ENCODE measurements at places on chromosomes 6 and 20. TPM values are rescaled to one million over a fixed set of nuclear protein-coding genes. Genes with fewer than 3 reads are reported as not detected.

DNA sequence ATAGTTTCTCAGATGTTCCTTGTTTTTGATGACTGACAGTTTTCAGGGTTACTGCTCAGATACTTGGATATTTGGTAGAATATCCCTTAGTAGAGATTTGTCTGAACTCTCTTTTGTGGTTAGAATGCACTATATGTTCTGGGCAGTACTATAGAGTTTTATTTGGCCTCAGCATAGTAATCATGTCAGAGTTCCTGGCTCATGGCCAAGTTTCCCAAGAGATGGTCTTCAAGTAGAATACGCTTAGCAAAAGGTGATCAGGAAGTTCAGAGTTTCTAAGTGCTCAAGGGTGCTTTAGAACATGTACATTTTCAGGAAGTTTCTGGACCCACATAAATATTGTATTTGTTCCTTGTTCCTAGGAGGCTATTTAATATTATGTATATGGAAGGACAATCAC is 1209.7 kb upstream of the GJE1 start:
- no peak for DNase-seq
- H3K27ac ChIP-seq, result no peak overlapping the region
- H3K36me3 ChIP-seq, result no peaks in the 10 kb centered on the region
- H3K27me3 ChIP-seq, result no peaks in the 10 kb centered on the region

- H3K27me3 ChIP-seq, result no peaks in the 10 kb centered on the region
- 0 out of 2 replicates have a peak, but pooled peaks cover 9% of the 10 kb centered on the region for H3K4me1 ChIP-seq
- DNase-seq, result no peak
- H3K4me3 ChIP-seq, result no peak overlapping the region
- H3K27ac ChIP-seq, result no peak overlapping the region
Measured at GRCh38 chr6:149482545-149483333, 2.1 kb downstream of the ZC3H12D start.

GRCh38 chr6:155050311-155050710 is 55.2 kb downstream of the TIAM2 start:
- H3K4me3 ChIP-seq, result no peak overlapping the region
- H3K27ac ChIP-seq, result no peak overlapping the region
- H3K27me3 ChIP-seq, result no peaks in the 10 kb centered on the region
- no peak for DNase-seq
- no peaks in the 10 kb centered on the region for H3K36me3 ChIP-seq

DNA sequence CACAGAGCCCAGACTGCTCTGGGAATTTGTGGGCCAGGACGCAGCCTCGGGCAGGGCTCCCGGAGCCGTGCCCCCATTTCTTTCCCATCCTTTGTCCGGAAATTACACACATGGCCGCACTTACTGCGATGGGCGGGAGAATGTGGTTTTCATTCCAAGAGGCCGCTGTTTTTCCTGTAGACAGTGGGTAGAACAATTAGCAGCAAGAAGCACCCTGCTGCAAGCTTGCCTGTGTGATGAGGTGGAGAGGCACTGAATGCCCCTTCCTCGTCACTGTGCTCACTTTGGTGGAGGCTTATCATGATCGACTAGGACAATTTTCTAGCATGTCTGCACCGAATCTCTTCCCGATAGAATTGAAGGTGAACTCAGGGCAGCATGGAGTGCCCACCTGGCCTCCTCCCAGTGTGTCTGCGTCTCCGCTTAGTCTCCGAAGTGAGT is 102.8 kb downstream of the DACT2 start:
- no peak for DNase-seq
- peaks cover 94% of the 10 kb centered on the region for H3K27me3 ChIP-seq
- no peaks in the 10 kb centered on the region for H3K4me1 ChIP-seq
- H3K36me3 ChIP-seq, result no peaks in the 10 kb centered on the region
- no peak overlapping the region for H3K4me3 ChIP-seq
- no peak overlapping the region for H3K27ac ChIP-seq

GRCh38 chr6:109453594-109454495 is 1.7 kb downstream of the MICAL1 start:
- no peak overlapping the region for H3K4me3 ChIP-seq
- H3K27ac ChIP-seq, result no peak overlapping the region
- DNase-seq, result no peak
- H3K36me3 ChIP-seq, result no peaks in the 10 kb centered on the region
- no peaks in the 10 kb centered on the region for H3K27me3 ChIP-seq
- H3K4me1 ChIP-seq, result no peaks in the 10 kb centered on the region

GRCh38 chr6:126631363-126631762 is 291.4 kb downstream of the CENPW start:
- no peaks in the 10 kb centered on the region for H3K36me3 ChIP-seq
- no peak for DNase-seq
- H3K4me1 ChIP-seq, result peaks cover 11% of the 10 kb centered on the region
- no peak overlapping the region for H3K4me3 ChIP-seq
- H3K27ac ChIP-seq, result no peak overlapping the region
- no peaks in the 10 kb centered on the region for H3K27me3 ChIP-seq

The ADGRF1 gene
- total RNA-seq, result 112 TPM

The MYT1 gene
- total RNA-seq, result 0.18 TPM
